ENCODE measurements at places on chromosomes 6 and 20.
A peak's percentile ranks its signal among the peaks of the same experiment; 100 is the strongest.

- no peak for DNase-seq
These were observed 163.5 kb upstream of the TOP1 start for GRCh38 chr20:40865095-40865494.

- DNase-seq = no peak
These were observed 5.2 kb upstream of the BPIFA2 start for GRCh38 chr20:33162753-33163152.

- no peak for DNase-seq
These were observed 55.6 kb downstream of the SLC22A1 start for GRCh38 chr6:160177220-160177619.

DNA sequence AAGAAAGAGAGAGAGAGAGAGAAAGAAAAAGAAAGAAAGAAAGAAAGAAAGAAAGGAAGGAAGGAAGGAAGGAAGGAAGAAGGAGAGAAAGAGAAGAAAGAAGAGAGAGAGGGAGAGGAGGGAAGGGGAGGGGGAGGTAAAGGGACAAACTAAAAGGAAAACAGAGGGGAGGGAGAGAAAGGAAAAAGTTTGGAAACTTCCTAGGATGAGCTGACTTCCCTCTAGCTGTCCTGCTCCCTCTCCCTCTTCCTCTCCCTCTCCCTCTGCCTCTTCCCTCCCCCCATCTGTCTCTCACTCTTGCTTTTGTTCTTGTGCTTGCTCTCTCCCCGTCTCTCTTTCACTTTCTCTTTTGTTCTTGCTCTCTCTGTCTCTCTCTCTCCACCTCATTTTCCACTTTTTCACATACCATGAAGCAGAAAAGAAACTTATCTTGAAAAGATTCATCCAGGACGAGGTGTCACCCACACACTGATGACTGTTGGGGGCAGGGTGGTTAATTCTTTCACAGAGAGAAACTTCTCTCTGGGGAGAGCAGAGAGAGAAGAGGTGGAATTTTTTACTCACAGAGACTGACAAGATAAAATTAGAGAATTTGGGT is 56.4 kb upstream of the DUSP22 start:
- no peak for DNase-seq

DNA sequence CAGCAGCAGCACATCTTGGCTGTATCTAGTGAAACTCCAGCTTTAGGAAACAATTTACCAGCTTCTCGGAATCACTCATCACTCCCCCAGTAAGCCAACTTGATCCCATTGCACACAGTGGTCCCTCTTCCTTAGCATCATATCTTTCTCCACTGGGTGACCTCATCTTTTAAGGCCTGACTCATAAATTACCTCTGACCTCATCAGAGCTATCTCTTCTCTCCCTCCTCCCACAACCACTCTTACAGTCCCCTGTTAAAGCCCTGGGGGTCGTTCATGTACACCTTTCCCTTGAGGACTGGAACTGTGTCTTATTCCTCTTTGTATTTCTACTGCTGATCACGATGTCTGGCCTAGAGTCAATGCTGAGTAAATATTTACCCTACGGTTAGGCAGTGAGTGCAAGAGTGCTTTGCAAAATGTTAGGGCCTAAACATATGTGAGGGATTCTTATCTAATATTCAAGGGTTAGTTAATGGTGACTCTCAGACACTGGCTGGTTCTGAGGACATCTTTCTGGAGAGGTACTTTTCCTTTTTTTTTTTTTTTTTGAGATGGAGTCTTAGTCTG is 187.2 kb downstream of the LRFN2 start:
- no peak for DNase-seq

GRCh38 chr6:166908811-166909210 is 47.5 kb downstream of the RNASET2 start:
- no peak for DNase-seq

GRCh38 chr20:37871751-37872150 is 31.2 kb upstream of the VSTM2L start:
- no peak for DNase-seq

DNA sequence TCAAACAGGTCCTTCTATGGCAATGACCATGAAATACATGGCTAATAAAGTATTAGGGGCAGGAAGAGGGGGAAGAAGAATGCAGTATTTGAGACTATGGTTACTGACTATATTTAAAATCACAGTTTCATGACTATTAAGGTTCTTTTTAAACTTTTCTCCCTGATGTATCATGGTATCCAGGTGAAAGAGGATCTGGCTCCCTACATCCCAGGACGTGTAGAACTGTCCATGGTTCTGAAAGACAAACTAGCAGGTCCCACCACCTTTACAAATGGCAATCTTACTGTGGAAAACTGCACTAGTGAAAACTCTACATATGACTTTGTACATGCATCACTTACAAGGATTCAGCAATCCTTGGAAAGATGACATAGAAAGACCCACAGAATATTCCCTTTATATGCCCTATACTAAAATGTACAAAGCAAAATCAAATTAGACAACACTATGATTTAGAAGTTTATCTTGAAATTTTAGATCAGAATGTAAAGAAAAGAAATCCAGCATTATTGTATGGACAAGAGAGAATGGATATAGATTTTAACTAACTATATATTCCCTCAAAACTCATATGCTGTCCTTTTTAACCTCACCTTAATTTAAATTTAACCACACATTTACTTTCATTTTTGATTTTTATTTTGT is 33.5 kb downstream of the RPP21 start:
- no peak for DNase-seq

- no peak for DNase-seq
These were observed 39.3 kb downstream of the KLHL32 start for GRCh38 chr6:96963809-96964208.

GRCh38 chr6:34791164-34791700 is 651 bp upstream of the BLTP3A start:
- peak; percentile 8 for DNase-seq

DNA sequence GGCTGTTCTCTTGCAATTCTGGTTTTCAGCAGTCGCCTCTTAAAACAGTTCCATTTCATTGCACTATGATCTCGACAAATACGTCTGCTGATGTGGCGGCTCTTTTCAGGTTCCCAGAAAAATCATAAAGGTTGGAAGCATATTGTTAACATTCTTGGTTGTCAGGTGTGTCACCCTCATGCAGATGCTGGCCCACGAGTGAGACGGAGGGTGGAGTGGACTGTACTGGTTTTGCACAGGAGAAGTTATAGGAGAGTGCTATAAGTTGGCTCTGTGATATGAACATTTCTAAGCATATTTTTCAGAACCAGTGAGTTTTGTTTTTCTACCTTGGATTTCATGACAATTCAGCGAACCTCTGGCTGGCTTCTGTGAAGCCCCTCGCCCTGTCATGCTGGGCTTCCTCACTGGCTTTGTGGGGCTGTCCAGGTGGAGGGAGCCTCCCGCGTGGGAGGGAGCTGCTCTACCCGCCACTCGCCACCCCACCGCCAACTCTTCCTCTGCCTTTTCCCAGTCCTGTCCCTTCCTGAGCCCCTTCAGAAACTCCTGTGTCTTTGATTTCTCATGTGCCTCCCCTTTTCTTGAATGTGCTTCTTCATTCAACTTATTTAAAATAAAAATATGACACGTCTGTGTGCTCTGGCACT is 10.6 kb downstream of the IRF4 start:
- DNase-seq = no peak

GRCh38 chr20:57522380-57523140 is 2.4 kb downstream of the CTCFL start:
- no peak for DNase-seq

DNA sequence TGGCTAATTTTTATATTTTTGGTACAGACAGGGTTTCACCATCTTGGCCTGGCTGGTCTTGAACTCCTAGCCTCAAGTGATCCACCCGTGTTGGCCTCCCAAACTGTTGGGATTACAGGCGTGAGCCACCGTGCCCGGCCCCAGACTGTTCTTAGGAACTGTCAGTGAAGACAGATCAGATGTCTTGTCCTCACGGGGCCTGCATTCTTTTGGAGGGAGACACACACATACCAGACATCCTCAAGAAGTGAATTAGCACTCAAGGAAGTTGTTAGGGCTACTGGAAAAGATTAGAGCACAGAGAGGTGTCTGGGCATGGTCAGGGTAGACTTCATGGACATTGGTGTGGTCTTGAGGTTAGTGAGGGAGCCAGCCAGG is 10.3 kb upstream of the LPIN3 start:
- DNase-seq = no peak
